ENCODE measurements at places on chromosomes 2 and 18.

DNA sequence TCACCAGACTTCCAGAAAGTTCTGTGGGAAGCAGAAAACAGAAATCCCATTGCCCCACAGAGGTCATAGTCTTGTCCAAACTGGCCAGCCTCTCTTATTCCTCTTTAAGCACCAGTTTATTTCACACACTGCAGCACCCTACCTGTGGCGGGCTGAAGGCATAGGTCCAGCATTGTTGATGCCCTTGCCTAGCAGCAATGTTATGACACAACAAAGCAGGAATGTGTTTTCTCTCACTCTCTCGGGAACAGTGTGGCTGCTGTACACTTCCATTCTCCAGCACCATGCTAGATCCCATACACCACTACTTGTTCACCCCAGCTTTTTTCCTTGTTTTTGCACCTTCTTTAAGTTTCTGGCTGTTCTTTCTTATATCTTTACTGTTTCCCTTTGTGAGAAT is 181.6 kb downstream of the DNAH6 start:
- no peak for DNase-seq

DNA sequence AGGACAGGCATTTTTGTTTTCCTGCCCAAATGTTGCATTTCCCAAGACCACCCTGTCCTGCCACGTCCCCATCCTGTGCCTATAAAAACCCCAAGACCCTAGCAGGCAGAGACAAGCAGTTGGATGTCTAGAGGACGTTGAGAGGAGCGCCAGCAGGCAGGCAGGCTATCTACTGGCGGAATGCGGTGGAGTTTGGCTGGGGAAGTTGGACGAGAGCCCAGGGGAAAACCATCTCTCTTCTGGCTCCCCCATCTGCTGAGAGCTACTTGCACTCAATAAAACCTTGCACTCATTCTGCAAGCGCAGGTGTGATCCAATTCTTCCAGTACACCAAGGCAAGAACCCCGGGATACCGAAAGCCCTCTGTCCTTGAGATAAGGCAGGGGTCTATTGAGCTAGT is 72.5 kb downstream of the ARL6IP6 start:
- DNase-seq = no peak

GRCh38 chr2:159118115-159118858 is 149.8 kb downstream of the TANC1 start:
- peak; percentile 92 for DNase-seq

GRCh38 chr2:104794441-104794840 is 59.5 kb upstream of the POU3F3 start:
- DNase-seq = no peak

GRCh38 chr2:69253112-69253511 is 133.9 kb downstream of the GFPT1 start:
- DNase-seq = no peak

- DNase-seq = peak; percentile 69
Measured at GRCh38 chr2:26243470-26244308, 743 bp downstream of the HADHA start.

GRCh38 chr2:226660526-226660925 is 139.1 kb downstream of the IRS1 start:
- DNase-seq = no peak

DNA sequence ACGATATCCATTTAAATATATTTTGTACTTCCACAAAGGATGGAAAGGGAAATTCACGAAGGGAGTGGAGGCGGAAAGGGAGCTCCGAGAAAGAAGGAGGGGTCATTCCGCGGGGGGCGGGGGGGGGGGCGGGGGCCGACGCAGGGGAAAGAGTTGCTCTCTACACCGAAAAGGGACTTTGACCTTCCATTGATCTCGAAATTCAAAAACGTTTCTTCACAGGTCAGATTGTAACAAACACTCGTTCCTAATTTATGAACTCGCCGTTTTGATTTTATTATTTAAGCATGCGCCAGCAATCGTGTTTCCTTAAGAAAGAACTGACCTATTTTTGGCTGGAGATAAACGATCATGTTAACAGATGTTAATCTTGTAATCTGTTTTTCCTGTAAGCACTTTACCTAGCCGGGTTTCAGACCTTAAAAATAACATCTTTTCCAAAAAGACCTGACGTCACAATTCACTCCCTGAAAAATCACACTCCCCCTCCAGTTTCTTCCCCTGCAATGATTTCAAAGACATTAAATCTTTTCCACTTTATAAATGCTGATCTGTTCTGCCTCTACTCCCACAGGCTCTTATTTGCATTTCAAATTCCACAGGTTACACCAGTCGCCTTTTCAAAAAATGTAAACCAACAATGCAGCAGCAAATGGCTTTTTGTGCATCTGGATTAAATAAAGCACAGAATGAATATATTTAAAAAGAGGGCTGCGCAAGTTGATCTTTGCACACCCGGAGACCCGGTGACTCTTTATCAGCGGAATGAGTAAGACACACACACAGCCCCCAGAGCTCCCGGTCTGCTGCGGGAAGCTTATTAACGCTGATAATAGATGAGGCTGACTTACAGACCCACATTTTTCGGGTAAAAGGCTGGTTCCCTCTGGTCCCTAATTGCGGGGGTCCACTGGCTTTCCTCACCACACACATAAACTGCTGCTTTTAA is 1.6 kb downstream of the ZNF516 start:
- DNase-seq = peak; percentile 90

GRCh38 chr2:165911231-165911630 is 42.3 kb downstream of the TTC21B start:
- no peak for DNase-seq

DNA sequence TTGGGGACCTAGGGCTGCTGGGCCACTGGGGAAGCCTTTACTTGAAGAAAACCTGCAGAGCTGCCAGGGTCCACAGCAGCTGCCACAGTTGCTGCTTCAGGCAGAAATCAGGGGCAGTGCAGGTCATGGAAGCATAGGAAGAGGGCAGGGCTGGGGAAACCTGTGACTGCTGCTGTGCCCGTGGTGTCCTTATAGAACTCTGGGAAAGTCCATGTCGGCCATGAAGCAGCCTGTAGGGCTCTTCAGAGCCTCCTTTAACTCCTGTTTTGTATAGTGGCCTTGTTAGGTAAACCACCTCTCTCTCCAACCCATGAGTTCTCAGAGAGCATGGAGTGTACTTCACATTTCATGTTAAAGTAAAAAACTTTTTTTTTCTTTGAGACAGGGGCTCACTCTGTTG is 62.1 kb downstream of the SMAD4 start:
- no peak for DNase-seq

DNA sequence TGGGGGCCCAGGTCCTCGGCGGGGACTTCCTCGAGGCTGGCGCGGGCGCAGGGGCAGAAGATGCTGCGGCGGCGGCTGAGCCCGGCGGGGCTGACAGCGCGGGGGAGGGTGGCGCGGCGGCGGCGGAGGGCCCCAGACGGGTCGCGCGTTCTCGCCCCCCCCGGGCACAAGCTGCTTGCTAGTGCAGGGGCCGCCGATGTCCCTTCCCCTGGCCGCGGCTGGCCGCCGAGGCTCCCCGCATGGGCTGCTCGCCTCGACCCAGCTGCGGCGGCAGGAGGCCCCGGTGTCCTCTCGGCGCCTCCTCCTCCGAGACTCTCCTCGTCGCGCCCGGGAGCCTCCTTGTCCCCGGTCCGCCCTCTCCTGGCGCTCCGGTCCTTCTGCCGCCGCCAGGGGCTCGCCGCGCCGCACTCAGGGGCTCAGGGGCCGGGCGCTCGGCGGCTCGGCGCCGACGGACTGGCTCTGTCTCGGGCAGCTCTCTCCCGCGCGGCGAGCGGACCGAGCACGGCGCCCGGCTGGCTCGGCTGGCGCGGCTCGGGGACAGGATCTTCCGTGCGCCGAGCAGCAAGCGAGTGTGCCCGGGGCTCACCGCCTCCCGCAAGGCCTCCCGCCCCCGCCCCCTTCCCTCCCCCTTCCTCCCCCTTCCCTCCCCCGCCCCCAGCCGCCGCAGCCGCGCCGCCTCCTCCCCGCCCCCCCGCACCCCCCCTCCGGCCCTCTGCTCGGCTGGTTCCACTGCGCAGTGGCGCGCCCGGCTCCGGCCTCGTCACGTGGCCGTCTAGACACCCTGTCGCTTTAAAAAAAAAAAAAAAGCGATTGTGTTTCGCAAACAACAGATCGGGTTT is 902 bp upstream of the SMAD7 start:
- peak; percentile 86 for DNase-seq

DNA sequence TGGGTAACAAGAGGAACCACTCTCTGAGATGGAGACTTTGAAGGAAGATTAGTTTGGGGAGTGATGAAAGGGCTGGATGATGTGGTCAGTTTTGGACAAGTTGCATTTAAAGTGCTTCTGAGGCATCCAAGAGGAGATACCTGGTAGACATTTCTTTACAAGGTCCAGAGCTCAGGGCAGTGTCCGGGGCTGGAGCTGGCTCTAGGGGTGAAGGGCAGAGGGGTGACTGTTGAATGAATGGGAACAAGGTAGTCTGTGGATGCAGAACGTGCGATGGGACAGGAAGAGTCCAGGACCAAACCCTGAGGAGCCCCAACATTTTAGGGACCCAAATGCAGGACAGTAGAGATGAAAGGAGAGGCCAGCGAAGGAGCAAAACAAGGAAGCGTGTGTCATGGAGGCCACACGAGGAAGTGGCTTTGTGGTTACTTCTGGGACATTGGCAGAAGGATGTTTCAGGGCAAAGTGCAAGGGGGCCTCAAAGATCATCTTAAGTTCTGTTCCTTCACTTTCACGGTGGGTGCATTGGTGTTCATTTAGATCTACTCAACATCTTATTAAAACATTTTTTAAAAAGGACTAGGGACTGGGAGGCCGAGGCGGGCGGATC is 13.6 kb upstream of the GPR35 start:
- peak; percentile 80 for DNase-seq

GRCh38 chr18:57754577-57755338 is 48.4 kb downstream of the ATP8B1 start:
- no peak for DNase-seq

- DNase-seq = no peak
Measured at GRCh38 chr18:56001576-56001975, 413.6 kb upstream of the TCF4 start.

GRCh38 chr18:62525608-62526007 is 2.8 kb downstream of the ZCCHC2 start:
- DNase-seq = peak; percentile 38

DNA sequence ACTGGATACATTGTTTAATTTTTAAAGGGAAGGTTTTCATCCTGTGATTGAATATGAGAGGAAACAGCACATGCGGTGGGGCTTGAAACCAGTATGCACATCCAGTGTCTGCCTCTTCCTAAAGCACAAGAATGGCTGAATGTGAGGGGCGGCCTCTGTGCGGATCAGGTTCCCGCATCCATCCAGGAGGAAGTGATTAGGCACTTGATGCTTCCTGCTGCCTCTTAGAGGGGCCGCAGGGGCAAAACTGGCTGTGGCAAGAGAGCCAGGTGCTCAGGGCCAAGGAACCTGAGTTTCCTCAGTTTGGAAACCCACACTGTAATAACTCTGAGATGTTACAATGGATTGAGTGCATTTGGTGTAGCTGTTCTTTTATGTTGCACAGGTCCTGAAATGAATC is 48.8 kb downstream of the THNSL2 start:
- peak; percentile 16 for DNase-seq

DNA sequence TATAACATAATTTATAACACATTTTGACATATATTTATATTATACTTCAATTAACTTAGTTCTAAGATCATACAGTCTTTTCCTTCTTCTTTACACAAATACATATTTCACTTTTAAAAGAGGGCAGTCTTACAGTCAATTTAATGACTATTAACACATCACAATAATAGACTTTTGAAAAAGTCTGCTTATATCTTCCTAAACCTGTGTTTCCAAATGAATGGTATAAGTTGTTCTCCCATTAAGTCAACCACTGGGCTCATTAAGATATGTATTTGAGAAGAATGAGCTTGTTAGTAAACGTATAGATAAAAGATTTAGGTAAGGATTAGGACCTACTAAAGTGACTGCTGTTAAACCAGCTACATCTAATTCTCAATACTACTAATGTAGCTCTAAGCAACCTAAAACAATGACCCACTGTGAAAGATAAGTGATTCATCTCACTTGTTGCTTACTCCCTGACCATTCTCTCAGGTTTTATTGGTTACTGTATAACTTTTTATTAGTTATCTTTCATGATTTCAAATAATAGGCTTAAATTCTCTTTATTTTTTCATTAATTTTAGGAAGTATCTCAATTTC is 27.0 kb downstream of the SLC40A1 start:
- DNase-seq = no peak

GRCh38 chr2:12806549-12807242 is 90.0 kb downstream of the TRIB2 start:
- DNase-seq = no peak

DNA sequence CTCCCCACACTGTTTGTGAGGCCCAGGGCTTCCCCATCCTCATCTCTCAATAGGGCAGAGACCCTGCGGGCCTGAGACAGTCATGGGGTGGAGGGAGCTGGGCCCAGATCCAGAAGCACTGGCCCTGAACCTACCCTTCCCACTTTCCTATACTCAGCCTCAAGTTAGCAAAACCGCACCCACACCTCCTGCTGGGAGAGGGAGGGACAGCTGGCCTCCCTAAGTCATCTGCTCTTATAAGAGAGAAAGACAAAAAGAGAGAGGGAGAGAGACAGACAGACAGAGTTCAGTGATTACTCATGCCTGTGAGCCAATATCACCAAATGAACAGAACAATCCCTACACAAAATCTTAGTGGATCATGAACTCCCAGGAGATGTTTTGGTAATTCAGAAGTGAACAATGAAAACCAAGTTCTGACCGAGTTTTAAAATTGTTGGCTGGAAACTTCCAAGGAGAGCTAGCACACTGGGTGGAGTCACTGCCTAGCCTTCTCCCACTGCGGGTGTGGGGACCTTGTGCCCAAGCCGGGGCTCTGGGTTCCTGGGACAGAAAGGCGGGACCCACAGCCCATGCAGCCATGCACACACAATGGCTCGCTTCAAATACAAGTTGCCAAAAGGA is 130.5 kb downstream of the PXDN start:
- no peak for DNase-seq

- DNase-seq = no peak
Measured at GRCh38 chr18:79803611-79804051, 5.9 kb downstream of the KCNG2 start.

GRCh38 chr18:7452331-7452730 is 114.8 kb upstream of the PTPRM start:
- DNase-seq = peak; percentile 68

- no peak for DNase-seq
Measured at GRCh38 chr2:174846941-174847938, 83.0 kb upstream of the CHRNA1 start.

DNA sequence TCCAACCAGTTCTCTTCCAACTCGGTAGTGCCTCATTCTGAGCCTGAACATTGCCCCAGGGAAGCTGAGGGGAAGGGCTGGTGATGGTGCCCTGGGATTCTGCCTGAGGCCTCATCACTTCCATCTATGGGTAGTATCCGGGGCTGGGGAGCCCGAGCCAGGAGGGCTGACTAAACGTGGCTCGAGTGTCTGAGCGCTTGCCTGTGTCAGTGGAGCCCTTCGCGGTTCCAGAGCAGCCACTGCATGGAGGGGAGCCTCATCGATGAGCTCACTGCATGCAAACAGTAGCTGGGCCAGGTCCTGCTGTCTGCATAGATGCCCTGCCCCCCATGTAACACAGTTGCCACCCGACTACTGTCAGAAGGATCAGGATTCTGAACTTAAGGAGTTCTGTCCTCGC is 129.3 kb downstream of the GLI2 start:
- no peak for DNase-seq

Data from hematopoietic multipotent progenitor cell treated with erythropoietin and hydrocortisone succinate and interleukin-3 and kit ligand, for 4 days (in vitro differentiated cells).